ENCODE measurements at places on chromosomes 12 and 14.

DNA sequence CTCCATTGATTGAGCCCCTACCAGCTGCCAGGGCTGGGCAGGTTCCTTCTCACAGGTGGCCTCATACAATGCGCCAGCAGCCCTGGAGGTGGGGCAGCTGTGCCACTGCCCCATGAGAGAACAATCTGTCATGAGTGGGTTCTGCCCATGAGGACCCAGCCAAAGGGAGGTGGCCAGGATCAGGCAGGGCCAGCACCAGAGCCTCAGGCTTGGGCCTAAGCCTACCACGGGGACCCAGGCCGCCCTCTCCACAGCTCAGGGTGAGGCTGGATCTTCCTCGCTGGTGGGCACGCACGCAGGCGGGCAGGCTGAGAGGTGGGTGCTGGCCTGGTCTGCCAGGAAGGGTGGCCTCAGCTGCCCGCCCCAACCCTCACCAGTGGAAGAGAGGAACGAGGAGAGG, 110.7 kb downstream of the KIF26A start:
- no peak for DNase-seq

DNA sequence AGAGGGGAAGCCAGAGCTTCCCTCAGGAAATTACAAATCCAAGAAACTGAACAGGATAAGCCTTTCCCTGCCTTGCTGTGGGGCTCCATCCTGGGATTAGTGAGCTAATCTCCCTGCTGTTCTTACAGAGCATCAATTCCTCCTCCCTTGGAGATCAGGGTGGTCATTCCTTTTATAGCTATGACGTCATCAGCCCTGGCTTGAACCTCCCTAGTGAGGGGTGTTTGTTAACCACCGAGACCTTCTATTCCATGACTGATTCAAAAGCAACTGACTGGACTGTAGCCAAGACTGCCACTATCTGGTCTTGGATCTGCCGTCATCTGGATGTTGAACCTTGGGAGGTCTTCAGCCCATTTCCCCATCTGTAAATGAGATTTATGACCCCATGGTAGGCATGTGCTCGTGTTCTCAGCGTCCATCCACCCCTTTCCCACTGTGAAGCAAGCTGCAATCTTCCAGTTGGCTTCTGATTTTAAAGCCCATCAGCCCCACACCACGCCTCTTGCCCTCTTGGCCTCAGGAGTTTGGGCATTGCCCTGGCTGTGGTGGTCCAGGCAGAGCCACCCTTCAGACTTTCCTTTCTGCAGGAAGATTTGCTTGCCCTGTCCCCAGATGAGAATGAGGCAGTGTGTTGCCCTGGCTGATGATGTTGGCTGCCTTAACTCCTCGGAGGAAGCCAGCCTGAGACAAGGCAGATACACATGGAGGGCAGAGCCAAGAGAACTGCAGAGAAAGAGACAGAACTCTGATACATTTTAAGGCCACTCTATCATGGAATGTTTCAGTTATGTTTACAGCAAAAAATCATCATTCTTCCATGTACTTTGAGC, 59.6 kb upstream of the ACTN1 start:
- DNase-seq: peak; percentile 88

- no peak for DNase-seq
These were observed 774 bp upstream of the SLC2A13 start for GRCh38 chr12:40106655-40107054.

DNA sequence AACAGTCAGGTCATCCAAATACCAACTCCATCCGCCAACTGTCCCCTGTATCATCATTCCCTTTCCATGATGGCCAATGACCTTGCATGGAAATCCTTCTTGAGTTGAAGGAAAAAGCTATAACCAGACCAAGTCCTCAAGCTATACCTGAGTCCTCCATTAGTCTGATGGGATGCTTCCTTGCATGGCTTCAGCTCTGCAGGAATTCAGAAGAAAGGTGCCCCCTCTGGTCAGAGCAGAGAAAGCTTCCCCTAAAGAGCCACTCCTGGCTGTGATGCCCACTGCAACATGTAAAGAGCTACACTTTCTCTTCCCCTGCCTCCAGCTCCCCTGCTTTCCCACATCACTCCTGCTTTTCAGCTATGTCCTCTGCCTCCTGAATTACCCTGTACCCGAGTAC, 43.1 kb upstream of the FKBP4 start:
- no peak for DNase-seq

GRCh38 chr14:94405486-94405885, 17.1 kb upstream of the SERPINA1 start:
- DNase-seq: no peak

GRCh38 chr12:31590642-31591379, at the start of gene DENND5B:
DENND5B (minus strand) TSS chr12:31591136; CDS start chr12:31590832, 304 bp downstream.
- DNase-seq: peak; percentile 61

DNA sequence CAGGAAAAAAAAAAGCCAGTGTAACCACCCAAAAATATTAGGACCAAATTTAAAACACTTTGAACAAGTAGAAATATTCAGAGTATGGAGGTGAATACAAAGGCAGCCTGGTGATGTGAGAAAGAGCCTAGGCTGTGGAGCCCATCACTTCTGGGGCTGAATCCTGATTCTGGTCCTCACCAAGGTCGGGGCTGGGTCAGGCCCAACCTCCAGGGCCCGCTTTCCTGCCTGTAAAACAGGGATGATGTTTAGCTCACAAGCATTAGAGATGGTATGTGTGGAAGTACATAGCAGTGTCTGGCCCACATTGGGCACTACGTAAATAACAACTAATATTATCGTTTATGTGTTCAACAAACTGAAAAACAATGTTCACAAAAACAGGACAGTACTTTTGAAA, 7.8 kb upstream of the CAMKK2 start:
- DNase-seq: no peak

- DNase-seq: peak; percentile 49
These were observed 89.2 kb downstream of the OTOGL start for GRCh38 chr12:80188576-80188975.

DNA sequence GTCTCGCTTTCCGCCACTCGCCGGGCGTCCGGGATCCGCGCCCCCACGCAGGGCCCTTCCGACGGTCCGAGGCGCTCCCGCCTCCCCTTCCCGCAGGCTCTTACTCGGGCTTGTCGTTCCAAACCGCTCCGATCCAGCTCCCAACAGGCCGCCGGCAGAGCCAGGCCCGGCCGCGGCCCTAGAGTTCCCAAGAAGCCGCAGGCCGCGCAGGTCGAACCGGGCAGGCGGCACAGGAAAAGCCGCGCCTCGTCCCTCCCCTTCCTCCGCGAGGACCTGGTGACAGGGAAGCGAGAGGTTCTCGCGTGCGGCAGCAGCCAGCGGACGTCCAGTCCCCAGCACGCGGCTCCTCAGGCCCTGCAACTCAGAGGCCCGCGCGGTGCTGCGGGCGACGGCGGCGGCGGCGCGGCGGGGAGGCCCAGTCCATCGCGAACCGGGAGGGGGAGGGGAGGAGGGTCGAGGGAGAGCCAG, 272 bp downstream of the HECTD1 start:
- DNase-seq: no peak

DNA sequence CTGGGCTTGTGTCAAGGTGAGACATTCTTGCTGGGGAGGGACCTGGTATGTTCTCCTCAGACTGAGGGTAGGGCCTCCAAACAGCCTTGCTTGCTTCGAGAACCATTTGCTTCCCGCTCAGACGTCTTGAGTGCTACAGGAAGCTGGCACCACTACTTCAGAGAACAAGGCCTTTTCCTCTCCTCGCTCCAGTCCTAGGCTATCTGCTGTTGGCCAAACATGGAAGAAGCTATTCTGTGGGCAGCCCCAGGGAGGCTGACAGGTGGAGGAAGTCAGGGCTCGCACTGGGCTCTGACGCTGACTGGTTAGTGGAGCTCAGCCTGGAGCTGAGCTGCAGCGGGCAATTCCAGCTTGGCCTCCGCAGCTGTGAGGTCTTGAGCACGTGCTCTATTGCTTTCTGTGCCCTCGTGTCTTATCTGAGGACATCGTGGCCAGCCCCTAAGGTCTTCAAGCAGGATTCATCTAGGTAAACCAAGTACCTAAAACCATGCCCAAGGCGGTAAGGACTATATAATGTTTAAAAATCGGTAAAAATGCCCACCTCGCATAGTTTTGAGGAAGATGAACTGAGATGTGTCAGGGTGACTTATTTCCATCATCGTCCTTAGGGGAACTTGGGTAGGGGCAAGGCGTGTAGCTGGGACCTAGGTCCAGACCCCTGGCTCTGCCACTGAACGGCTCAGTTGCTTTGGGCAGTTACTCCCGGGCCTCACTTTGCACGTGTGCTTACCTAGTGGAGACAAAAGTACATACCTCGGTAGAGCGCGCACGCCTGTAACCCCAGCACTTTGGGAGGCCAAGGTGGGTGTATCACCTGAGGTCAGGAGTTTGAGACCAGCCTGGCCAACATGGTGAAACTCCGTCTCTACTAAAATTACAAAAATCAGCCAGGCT, 4.3 kb downstream of the GAPDH start:
- peak; percentile 60 for DNase-seq

DNA sequence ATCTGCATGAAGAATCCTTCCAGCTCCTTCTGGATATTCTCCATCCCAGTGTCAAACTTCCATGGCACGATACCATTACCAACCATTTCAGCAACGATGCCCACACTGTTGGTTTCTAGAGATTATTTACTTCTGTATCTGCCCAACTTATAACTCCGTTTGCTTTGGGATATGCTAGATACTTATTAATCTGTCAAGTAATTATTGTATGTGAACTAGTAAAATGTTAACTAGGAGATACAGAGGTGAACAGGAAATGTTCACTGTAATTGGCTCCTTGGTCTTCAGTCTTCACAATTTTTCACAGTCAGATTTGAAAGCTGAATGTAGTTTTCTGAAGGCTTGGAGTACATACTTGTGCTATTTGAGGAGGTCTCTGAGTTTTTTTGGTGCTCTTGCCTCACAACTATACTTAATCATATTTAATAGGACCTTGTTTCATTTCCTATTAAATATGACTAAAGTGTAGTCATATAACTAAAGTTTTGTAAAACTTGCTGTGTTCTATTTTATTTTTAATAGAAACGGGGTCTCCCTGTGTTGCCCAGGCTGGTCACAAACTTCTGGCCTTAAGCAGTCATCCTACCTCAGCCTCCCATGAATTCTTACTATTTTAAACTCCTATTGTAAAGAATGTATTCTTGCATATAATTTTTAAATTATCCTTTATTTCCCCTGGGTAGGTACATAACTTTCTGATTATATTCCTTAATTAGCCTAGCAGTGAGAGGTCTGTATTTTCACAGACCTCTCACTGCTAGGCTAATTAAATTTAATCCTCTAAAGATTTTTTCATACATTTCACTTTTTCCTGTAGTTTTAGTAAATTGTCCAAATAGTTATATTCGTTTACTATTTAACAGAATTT, 79.7 kb downstream of the FGD4 start:
- no peak for DNase-seq

- no peak for DNase-seq
These were observed 76.2 kb downstream of the PDZRN4 start for GRCh38 chr12:41264281-41264680.

GRCh38 chr12:3091038-3091319, 13.8 kb downstream of the TSPAN9 start:
- no peak for DNase-seq

GRCh38 chr12:79532907-79533288, 157.9 kb downstream of the PAWR start:
- DNase-seq: no peak

- DNase-seq: no peak
These were observed 5.7 kb downstream of the SOCS2 start for GRCh38 chr12:93578221-93578620.

GRCh38 chr12:108973629-108974152, 47.2 kb downstream of the SVOP start:
- no peak for DNase-seq

- no peak for DNase-seq
These were observed 103.4 kb downstream of the SLC2A13 start for GRCh38 chr12:40002178-40003169.

Measured in IMR-90 (cell line).